Stimulated activated effector memory CD8-positive, alpha-beta T cell treated with anti-CD3 and anti-CD28 coated beads, Interleukin-12 subunit alpha, Interleukin-12 subunit beta, amount 100 ng/mL, for 72 hours (primary cell): ENCODE measurements at places on chromosomes 13 and 19.

GRCh38 chr13:23450340-23451046 is 17.0 kb upstream of the SACS start:
- DNase-seq, result no peak

- DNase-seq, result no peak
Measured at GRCh38 chr19:47446534-47447469, 24.9 kb downstream of the SLC8A2 start.

- DNase-seq, result no peak
Measured at GRCh38 chr19:8528500-8528899, 14.5 kb upstream of the ZNF414 start.

- DNase-seq, result no peak
Measured at GRCh38 chr13:41802043-41802683, 158.7 kb downstream of the VWA8 start.

GRCh38 chr19:1675633-1676350 is 23.4 kb upstream of the TCF3 start:
- no peak for DNase-seq

DNA sequence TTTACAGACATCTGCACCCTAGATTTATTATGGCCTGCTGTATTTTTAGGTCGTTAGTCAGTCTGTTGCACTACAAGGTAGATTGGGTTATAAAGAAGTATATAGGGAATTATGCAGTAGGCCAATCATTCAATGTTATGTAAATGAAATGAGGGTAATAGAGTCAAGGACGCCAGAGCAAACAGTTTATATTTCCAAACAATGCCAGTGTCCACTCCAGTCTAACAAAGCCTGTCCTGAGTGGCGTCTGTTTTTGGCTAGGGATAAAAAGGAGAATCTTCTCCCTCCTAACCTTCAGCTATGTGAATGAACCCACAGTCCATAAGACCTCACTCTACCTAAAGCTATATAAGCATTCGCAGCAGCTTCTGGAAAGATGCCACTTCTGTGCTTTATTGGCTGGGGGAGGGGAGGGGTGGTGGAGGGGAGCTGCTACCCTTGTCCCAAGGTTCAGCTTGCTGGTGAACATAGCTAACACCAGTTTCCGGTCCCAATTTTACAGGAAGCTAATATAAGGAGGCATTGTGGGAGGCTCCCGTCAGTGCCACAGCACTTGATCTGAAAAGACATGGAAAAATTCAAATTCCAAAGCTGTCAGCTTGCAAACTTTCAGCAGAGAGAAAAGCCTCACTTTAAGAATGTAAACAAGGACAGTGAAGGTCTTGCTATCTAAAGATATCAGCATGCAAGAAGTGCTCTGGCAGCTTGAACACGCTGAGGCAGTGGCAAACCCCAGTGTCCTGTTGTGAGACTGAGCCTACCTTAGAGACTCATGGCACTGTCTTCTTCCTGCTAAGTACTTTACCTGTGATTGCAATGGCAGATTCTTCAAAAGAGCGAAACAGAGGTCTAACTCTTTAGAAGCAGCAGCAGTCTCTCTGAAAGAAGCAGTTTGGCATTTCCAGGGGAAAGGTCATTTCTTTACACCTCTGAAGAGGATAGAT is 369.9 kb downstream of the PCDH9 start:
- no peak for DNase-seq

- no peak for DNase-seq
Measured at GRCh38 chr19:16886305-16886880, 2.4 kb upstream of the F2RL3 start.

- DNase-seq, result no peak
Measured at GRCh38 chr13:20814224-20814910, 40.6 kb upstream of the EEF1AKMT1 start.

GRCh38 chr19:3984908-3985642 is at the start of gene EEF2:
EEF2 (minus strand) TSS chr19:3985463; CDS start chr19:3985380, 83 bp downstream.
- DNase-seq, result peak; percentile 92

DNA sequence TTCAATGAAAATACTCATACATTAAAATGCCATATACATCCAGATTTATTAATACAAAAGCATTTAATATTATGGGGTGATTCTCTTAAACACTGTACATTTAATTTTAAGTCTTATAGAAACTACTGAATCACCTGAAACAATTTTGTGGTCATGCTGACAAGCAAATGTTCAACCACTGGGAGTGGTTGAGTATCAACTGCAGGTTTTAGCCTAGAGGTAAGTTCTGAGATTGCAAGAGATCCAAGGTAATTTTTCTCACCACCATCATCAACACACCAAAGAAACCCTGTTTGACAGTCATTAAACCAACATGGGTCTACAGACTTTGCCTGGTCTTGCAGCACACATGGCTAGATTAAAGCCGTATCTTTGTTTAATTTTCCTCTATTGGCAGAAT is 196.3 kb downstream of the LHFPL6 start:
- DNase-seq, result no peak

DNA sequence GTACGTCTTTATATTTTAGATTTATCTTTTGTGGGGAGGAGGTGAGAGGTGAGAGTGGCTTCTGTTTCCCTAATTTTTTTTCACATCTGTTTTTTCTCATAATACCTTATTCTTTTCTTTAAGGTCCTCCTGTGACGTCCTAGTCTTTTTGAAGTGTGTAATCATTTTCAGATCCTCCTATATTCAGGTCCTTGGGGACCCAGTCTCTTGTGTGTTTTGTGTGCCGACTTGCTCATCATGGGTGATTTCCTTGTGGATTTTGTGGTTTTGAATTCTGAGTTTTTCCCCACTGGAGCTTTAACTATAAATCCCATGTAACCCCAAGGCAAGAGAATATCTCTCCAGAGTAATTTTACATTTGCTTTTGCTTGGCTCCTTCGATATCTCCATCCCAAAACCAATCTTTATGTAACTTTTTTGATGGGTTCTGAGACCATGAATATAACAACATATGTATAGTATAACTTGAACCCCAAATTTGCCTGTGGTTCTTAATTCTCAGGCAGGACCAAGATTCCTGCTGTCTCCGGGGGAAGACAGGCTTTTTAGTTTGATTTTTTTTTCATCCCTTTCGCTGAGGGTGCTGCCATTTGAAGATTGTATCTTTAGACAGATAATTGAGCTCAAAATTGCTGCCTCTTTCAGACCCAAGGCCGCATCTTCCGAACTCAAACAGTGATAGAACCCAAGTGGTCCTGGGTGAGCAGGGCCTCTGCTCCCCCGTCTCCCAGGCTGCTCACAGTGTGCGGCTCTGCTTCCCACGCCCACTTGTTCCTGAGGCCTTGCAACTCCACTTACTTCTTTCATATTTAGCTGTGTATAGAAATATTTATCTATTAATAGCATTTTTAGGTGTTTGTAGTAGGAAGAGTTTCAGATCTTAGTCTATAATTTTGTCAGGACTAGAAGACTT is 59.1 kb upstream of the GPR183 start:
- no peak for DNase-seq

DNA sequence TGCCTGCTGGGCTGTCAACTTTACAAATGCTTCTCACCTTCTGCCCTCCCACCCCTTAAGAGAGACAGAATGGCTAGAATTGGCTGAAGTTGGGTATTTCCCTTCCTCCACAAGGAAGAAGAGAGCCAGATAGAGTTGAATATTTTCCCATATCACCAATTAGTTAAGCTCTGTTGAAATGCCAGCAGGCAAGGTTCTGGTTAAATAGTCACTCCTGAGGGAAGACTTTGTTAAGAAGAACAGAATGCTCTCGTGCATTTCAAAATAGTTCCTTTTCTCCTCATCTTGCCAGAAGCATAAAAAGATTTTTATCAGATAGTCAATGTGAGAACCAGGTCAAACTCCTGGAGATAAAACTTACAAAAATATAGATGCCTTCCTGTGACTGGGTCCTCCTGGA is 2857.0 kb upstream of the PCDH20 start:
- DNase-seq, result no peak

- no peak for DNase-seq
Measured at GRCh38 chr13:42769650-42770049, 11.7 kb upstream of the FAM216B start.

GRCh38 chr13:99426426-99426825 is 74.8 kb upstream of the TM9SF2 start:
- DNase-seq, result no peak

- DNase-seq, result no peak
Measured at GRCh38 chr19:17604372-17605025, 49.0 kb downstream of the COLGALT1 start.

DNA sequence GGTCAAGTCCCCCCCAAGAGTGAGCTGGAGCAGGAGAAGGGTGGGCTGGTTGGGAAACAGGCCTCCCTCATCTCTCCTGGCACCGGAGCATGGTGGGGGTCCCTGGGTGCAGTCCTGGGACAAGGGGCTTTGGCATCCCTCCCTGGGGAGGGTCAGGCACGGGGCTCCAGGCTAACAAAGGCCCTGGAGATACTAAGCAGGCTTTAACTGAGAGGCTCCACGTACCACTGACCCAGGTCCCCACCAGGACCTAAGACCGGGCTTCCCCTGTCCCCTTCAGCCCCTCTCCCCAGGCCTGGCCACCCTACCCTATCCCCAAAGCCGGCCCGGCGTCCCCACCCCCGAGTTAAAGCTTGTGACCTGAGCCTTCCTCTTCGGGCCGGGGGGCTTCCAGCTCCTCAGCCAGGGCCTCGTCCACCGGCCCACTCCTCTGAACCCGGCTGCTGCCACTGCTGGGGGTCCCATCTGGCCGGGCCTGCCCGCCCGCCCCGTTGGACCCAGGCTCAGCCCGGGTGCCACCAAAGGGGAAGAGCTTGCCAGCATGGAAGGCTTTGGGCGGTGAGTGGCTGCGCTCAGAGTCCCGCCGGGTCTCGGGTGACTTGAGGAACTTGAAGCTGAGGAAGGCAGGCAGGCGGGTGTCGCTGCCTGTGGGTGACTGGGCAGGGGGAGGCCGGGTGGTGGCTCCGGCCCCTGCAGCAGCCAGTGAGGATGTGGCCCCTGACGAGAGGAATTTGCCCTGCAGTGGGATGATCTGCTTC is 10.1 kb downstream of the ANO8 start:
- DNase-seq, result no peak

DNA sequence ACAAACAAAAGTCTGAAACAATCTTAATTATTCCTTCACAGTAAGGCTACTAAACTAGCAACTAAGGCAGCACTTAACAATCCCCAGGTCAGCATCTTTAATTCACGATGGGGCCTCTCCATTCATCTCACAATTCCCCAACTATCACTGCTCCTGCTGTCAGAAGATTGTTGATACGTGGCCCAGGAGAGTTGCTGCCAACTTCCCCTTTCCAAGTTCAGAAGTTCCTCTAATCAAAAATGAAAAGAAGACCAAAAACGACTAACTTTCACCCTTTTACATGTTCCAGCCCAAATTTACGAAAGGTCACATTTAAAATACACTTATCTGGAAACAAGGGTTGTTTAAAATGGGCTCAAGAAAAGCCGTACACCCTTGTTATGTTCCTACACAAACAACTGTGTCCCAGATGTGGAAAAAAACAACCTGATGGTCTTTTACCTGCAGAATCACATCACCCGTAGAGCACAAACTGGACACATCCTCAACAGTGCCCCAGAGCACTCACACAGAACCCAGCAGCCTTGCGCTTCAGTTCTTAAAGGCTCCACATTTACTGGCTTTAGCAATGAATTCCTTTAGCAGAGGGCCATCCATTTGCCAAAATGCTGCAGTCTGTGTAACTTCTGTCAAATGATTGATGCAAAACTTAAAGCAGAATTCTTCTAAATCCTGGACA is 38.0 kb downstream of the PHF11 start:
- no peak for DNase-seq

GRCh38 chr19:38557205-38557799 is 60.5 kb downstream of the MAP4K1 start:
- DNase-seq, result peak; percentile 36

- DNase-seq, result no peak
Measured at GRCh38 chr19:11332822-11333221, 6.6 kb downstream of the RAB3D start.

- DNase-seq, result no peak
Measured at GRCh38 chr13:51953347-51954195, 57.7 kb downstream of the ATP7B start.

DNA sequence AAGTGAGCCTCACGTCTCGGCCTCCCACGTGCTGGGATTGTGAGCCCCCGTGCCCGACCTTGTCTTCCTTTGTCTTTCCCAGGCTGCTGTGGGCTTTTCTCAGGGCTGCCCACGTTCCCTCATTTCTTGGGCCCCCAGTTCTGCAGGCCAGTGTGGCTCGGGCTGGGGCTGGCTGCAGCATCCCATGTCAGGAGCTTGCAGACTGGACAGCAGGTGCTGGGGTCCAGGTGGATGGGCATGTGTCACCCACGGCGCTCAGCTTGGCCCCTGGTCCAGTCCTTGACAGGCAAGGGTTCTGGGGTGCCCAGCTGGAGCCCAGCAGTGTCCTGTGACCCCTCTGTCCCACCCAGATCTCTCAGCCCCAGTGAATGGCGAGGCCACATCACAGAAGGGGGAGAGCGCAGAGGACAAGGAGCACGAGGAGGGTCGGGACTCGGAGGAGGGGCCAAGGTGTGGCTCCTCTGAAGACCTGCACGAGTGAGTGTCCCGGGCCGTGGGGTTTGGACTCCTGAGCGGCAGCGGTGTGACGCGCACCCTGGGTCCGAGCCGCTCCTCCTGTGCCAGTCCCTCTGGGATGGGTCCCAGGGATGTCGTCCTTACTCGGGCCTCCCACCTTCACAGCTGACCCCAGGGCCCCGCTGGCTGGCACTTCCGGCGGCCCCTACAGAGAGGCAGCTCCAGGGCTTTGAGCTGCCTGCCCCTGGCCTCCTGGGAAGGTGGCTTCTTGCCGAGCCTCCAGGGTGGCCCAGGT is 17.3 kb downstream of the PLIN4 start:
- no peak for DNase-seq

- no peak for DNase-seq
Measured at GRCh38 chr13:27839809-27840467, 47.7 kb downstream of the GSX1 start.

DNA sequence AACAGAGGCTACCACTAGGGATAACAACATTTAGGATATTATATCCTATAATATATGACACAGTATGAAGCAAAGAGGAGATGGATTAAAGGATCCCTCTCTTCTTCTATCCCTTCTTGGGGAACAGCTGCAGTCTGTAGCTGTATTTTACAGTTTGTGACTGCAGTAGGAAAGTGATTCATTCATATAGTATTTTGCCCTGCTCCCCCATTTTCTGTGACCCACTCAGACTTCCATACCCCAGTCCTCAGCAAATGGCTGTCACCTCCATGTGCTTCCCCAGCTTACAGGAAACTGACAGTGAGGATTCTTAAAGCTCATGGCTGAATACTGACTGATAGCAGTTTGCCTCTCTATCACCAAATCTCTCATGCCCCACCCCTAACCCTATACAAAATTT is 27.5 kb downstream of the MICU2 start:
- no peak for DNase-seq
